ENCODE measurements at places on chromosomes 3 and 15.

DNA sequence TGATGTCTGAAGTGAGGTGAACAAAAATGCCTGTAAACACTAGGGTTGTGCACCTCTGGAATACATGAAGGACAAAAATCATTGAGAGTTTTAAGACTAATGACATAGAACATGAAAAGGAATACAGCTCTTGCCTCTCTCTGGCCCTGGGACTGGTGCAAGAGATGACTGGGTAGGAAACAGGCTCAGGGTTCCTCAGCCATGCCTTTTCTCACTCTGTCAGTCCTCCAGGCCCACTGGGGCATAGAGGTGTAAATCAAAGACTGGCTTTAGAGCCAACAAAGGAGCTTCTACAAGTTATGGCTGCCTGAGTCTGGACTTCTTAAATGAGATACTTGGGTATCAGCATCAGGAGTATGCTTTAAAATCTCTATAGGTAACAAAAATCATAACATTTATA, 554.7 kb upstream of the KCNMB2 start:
- DNase-seq, result no peak

DNA sequence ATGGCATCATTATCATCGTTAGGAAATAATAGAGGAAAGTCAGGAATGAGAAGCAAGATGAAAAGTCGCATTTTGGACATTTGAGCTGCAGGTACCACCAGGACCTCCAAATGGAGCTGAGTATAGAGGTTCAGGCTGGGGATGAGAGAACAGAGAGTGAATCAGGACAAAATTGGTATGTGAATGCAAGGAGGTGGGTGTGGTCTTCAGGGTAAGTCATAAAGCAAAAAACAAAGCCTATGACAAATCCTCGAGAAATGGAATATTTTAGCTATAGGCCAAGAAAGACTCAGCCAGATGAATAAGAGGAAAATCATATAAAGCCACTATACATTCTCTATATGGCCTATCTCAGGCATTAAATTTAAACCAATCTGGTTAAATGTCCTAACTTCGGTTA, 841.3 kb downstream of the ROBO1 start:
- no peak for DNase-seq

GRCh38 chr3:124730129-124730940, at the start of gene UMPS:
TSS of gene UMPS (plus strand) at chr3:124730452. CDS start at chr3:124730472, 20 bp downstream.
- DNase-seq, result peak; percentile 22

DNA sequence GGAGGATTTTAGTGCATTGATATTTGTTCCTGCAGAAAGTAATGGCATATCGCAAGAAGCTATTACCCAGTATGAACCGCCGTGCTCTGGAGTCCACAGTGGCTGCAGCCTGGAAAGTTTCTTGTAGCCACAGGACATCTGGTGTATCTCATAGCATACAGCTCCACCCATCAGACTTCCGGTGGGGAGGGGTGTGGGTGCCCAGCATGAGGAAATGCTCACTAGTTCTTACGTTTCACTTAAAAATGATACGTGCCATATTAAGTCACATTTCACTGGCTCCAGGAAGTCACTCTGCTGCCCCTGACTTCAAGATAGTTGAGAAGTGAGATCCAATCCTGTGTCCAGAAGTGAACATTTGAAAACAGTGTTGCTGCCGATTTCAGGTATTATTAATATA, 990.4 kb downstream of the GBE1 start:
- no peak for DNase-seq

GRCh38 chr3:181844211-181844610, 132.5 kb downstream of the SOX2 start:
- DNase-seq, result no peak

DNA sequence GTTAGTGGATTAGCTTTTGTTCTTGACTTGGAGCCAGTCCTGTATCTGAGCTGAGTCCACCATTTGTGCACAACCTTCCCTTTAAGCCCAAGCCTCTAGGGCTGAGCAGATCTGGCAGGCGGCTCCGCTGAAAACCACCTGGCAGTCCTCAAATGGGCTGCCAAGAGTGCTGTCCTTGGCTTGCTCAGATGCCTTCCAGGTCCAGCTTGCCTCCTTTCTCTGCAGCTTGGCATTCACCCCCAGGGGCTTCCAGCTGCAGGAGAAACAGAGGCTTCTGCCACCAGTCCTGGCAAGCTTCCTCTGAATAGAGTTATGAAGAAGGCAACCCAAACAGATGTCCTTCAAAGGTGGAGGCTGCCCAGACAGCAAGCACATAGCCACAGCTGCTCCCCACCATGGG, 96.7 kb downstream of the LRTM1 start:
- DNase-seq, result no peak

DNA sequence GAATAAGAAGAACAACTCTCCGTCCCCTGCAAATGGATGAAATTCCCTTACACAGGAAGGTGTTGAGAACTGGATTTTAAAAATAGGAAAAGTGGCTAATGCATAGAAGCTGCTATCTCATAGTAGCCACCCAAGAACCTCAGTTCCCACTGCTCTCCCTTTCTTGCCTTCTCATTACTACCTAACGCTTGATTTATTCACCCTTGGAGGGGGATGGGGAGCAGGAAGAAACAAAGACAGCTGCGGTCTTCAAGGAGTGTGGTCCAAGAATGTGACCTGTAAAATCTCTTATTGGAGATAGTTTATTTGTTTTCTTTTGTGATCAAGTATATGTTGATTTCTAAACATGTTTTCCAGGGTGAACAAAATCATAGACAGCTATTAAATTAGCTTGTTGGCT, 274.1 kb upstream of the CTNNB1 start:
- no peak for DNase-seq

DNA sequence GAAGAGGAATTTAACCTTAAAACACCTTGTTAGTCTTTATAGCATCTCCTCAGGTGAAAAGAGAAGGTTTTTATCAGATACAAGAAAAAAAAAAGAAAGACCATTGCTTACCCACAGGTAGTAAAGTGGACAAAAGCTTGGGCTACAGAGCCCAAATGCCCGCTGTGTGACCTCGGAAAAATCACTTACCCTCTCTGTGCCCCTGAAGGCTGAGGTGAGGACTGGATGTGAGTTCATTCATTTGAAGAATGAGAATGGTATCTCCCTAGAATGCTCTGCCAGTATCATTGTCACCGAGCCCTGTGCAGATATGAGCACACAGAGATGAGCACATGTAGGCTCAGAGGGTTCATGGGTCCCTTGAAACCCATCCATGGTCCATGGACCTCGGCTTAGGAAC, 17.6 kb upstream of the FAM240A start:
- no peak for DNase-seq

- DNase-seq, result no peak
These were observed 102.8 kb downstream of the IL12A start for GRCh38 chr3:160091441-160091840.

- peak; percentile 46 for DNase-seq
These were observed at the start of gene C3orf33 for GRCh38 chr3:155805802-155806618. TSS of gene C3orf33 (minus strand) at chr3:155806278. CDS start at chr3:155806252, 26 bp downstream.

GRCh38 chr15:36914466-36914865, 185.9 kb downstream of the MEIS2 start:
- DNase-seq, result no peak

DNA sequence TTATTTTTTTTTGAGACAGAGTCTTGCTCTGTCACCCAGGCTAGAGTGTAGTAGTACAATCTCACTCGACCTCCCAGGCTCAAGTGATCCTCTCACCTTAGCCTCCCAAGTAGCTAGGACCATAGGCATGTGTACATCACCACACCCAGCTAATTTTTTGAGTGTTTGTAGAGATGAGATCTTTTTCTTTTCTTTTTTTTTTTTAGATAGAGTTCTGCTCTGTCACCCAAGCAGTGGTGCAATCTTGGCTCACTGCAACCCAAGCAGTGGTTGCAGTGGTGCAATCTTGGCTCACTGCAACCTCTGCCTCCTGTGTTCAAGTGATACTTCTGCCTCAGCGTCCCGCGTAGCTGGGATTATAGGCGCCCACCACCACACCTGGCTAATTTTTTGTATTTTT, 5.2 kb downstream of the CEP97 start:
- DNase-seq, result no peak

All from GOT3 (cell line).